ENCODE measurements at places on chromosomes 2 and 18. TPM values are rescaled to one million over a fixed set of nuclear protein-coding genes. Genes with fewer than 3 reads are reported as not detected.

Gene FTCDNL1
- total RNA-seq: 0.73 TPM

Gene IL36G
- not detected for total RNA-seq

Gene XDH
- 0.97 TPM for total RNA-seq

Gene NMUR1
- under 0.01 TPM for total RNA-seq

Gene TNFRSF11A
- 0.12 TPM for total RNA-seq

Gene SP140
- 1.2 TPM for total RNA-seq

Gene SH3RF3
- 24.2 TPM for total RNA-seq

Gene TUBA4B
- total RNA-seq: not detected

Gene WDFY1
- total RNA-seq: 128 TPM

Gene CXCR1
- total RNA-seq: not detected

Gene DCC
- total RNA-seq: under 0.01 TPM

Gene RIT2
- total RNA-seq: not detected

Gene FAM228A
- 0.32 TPM for total RNA-seq

Gene CCDC74A
- total RNA-seq: 12.0 TPM

Gene MYOM1
- total RNA-seq: 0.36 TPM

Gene INPP5D
- 0.36 TPM for total RNA-seq
